CD4-positive, alpha-beta T cell treated with Interleukin-1 beta for 1 hour (primary cell): ENCODE measurements at places on chromosomes 1 and 21.
A peak's percentile ranks its signal among the peaks of the same experiment; 100 is the strongest.

- no peak for DNase-seq
Observed at GRCh38 chr1:22163564-22163963, 20.7 kb upstream of the WNT4 start.

DNA sequence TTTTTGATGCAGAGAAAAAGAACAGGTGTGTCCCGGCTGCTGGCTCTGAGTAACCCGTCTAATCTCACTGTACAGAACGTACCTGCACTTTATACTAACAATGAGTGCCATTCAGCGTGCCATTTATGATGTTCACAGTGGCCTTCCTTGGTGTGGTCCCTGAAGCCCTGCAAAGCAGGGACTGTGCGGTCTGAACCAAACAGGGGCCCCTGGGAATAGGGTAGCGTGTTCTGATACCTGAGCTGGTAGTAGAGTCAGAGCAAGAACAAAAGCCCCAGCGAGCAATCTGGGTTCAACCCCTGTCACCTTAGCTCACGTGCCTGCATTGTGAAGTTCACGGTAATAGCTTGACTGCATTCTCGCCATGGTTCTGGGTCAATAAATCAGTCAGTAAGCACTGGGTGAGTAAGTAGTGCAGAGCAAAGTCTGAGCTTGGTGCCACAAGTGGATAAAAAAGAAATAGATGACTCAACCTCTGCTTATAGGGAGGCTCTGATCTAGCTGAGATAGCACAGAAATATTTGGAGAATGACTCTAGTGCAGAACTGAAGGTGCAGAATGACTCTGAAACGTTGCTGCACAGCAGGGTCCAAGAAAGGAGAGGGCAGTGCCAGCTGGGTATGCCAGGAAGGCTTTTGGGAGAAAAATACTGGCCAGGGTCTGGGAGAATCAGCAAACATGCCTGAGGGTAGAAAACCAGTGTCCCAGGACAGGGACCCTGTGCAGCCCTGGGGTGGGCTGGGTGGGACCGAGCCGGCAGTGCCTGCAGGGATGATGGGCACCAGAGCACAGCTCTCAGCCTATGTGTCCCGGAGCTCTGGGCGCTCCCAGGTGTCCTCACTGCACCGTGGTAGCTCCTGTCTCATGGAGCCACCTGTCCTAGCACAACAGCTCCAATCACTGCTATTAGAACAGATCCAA, 125.9 kb downstream of the RHOU start:
- no peak for DNase-seq

- DNase-seq, result peak; percentile 22
Observed at GRCh38 chr1:100538913-100539835, 1.2 kb downstream of the GPR88 start.

GRCh38 chr1:159341736-159342135, 39.6 kb downstream of the FCER1A start:
- no peak for DNase-seq

DNA sequence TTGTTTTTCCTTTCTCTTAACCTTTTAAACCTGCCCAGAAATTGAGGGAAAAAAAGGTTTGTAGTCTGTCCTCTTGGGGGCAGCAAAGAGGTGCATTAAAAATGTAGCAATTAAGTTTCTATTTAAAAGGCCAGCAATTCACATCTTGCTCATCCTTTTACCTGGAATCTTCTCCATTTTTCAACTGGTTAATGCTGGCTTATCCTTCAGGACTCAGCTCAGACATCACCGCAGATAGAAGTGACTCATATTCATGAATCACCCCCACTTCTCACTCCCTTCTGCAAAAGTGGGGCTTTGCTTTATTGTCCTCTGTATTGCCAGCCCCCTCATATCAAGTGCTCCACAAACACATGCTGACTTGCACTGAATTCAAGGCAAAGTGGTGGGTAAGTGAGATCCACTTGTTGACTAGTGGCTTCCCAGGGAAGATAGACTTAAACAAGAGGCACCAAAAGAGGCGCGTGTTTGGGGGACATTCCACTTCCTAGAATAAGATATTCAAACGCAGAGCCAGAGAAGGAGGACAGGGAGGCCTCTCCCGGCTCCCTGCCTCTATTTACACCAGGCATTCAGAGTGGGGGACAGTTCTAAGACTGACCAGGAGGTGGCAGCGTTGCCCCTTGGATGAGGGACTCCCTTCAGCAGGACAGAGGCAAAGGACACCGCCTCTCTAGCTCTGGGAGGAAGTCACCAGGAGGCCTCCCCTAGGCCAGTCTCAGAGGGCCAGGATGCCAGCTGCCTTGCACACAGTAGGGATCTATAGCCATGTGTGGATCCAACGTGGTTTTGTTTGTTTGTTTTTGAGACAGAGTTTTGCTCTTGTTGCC, 23.2 kb upstream of the ZNF648 start:
- peak; percentile 77 for DNase-seq

GRCh38 chr1:99650773-99651437, 5.0 kb downstream of the PALMD start:
- DNase-seq, result no peak

GRCh38 chr1:58000116-58000515, 546.4 kb downstream of the OMA1 start:
- no peak for DNase-seq

- DNase-seq, result no peak
Observed at GRCh38 chr21:9837946-9838737, 683.2 kb upstream of the TPTE start.

- DNase-seq, result no peak
Observed at GRCh38 chr1:15289251-15289651, 42.2 kb downstream of the FHAD1 start.

DNA sequence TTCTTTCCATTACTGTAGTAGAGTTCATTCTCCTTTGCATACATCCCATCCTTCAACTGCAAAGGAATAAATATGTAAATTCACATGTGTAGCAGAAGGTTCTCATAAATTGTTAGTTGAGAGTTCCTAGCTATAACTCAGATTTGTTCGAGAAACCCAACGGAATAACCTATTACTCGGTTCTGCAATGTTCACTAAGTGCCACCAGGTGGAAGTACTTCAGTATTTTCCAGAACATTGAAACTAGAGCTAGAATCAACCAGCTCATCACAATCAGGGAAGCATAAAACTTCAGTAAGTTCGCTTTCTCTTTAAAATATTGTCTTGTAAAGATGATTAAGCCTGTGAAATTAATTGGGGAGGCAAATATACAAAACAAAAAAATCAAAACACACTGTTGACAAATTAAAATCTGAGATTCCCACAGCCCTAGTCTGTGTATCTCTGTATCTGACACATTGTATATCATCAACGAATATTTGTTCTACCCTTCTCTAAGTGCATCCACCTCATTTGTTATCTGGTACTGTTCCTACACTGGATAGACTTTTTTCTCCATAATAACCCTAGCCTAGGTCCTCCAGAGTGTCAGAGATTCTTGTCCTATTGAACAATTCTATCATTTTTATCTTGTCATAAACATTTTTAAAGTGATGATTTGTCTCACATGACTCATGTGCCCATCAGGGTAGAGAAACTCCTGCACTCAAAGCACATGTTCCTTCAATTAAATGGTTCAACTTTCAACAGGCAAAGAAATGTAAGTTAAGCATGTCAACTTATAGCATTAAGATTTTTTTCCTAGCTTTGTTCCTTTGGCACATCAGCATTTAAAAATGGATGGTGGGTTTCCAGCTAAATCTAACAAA, 31.9 kb downstream of the MROH9 start:
- DNase-seq, result no peak

- no peak for DNase-seq
Observed at GRCh38 chr1:84611796-84612195, 37.6 kb upstream of the CTBS start.

DNA sequence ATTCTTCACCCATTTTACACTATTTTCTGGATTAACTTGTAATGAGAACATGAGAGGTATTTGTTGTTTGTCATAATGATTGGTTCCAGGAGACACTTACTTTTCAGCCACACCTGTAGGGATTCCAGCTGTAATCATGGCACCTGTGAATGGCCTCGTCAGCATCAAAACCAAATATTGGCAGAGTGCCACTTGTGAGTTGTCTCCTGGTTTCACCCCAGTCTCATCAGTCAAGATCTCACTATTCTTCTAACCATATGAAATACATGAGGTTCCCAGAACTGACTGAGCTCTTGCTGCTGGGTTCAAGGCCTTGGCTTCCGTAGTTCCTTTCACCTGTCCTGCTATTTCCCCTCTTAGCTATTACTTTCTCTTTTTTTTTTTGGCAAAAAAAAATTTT, 246.6 kb upstream of the ADGRL2 start:
- no peak for DNase-seq

- DNase-seq, result no peak
Observed at GRCh38 chr1:107687849-107688753, 276.9 kb downstream of the VAV3 start.

GRCh38 chr1:119947468-119947867, 51.2 kb upstream of the ADAM30 start:
- DNase-seq, result no peak

DNA sequence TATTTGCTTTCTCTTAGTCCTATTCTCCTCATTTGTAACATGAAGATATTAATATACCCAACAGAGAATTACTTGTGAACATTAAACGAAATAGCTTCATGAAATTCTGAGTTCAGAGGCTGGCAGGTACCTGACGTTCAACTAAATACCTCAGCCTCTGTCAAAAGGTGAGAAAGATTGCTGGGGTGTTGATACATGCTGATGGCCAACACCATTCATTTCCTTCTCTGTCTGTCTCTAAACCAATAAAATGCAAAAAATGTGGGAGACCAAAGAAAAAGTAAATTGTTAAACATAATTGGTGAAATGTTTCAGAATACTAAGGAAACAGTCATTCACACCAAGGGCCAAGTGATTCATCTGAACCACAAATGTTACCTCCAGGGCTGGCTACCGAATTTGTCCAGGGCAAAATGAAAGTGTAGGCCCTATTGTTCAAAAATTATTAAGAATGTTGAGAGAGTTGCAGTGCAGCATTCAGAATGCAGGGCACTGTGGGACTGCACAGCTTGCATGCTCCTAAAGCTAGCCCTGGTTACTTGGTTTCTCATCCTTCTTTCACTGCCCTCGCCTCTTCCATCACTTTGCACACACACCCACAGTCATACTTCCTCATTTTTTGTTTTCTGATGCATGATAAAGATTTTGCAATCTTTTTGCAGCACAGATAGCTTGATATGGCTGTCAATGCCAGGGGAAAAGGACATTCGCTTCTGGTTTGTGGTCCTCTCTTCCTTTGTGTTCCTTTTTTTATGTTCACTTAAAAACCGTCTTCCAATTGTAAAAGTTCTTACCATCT, 414.3 kb upstream of the NR5A2 start:
- DNase-seq, result no peak

- peak; percentile 14 for DNase-seq
Observed at GRCh38 chr1:212514056-212514614, 81.4 kb downstream of the NENF start.

DNA sequence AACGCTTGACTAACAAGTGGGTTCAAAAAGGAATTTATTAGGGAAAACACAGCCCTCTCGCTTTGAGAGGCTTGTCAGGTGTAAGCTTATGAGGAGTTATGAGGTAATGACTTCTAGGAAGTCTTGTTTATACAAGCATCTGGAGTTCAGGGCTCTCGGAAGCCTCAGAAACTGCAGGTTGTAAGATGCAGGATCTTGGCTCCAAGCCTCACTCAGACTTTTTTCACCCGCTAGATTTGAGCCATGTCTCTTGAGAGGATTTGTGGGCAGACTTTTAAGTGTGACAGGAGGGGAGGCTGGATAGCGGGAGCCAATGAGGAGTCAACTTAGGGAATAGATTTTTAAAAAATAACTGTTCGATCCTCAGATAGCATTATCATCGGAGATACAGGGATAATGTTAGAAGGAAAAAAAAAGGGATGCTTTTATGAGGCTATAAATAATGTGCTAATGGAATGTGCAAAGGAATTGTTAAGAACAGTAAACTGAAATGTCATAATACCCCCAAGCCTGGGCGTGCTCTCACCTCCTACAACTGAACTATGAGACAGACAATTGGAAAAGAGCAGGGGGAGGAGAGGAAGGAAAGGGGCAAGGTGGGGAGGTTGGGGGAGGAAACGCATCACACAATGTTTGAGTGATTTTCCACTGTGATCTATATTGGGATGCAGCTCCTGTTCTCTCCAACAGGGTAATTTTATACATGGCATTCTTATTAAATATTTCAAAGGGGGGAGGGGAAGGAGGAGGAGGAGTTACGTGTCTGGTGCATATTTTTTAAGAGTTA, 107.4 kb upstream of the ESRRG start:
- no peak for DNase-seq

DNA sequence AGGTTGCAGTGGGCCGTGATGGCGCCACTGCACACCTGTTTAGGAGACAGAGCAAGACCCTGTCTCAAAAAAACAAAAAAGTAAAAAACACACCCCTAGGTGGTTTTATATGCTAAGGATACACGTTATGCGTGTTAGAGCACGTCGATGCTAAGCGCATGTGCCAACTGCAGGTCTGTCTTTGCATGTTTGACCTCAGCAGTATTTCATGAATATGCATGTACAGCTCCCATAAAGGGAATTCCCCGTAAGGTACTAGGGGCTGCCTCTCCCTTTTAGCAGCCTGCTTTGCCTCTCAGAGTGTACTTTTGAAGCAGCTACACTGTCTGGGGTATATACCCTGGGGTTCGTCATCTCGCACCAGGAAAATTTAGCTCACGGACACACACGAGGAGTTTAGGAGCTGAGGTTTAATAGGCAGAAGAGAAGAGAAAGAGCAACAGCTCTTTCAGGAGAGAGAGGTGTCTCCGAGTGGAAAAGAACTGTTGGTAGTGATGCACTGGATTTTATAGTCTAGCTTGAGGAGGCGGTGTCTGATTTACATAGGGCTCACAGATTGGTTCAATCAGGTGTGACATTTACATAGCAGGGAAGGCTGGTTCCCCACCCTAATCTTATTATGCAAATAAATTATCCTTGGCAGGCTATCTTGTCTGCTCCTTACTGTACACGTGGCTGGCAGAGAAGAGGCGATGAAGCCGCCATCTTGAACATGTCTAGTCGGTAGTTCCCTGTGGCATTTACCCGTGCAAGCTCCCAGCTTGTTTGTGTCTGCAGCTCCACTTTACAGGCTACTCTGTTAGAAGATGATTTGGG, 4.2 kb upstream of the OTUD3 start:
- DNase-seq, result no peak

GRCh38 chr21:46142582-46143473, 12.6 kb downstream of the FTCD start:
- peak; percentile 46 for DNase-seq

DNA sequence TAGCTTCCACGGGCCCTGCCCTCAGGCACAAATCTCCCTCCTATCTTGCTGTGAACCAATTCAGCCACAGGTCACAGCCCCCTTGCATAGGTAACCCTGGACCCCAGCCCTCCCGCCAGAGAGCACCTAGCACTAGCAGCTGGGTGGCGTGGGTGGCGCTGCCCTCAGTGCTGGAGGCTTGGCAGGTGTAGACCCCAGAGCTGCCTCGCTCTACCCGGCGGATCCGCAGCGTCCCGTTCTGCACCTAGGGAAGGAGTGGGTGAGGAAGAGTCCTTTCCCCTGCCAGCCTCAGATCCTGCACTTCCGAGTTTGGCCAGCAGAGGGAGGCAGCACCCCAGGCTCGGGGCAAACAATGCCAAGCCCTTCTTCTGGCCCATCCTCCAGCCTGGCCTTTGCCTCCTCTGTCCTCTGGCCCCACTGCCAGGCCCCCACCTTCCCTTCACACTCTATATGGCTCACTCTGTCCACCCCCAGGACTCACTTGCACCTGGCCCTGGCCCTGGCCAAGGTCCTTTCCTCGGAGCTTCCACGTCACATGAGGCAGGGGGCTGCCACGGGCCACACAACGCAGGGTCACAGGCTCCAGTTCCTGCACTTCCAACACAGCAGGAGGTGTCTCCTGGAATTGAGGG, 9.0 kb downstream of the IGSF9 start:
- peak; percentile 82 for DNase-seq
